ENCODE measurements at places on chromosomes 5 and 9.

DNA sequence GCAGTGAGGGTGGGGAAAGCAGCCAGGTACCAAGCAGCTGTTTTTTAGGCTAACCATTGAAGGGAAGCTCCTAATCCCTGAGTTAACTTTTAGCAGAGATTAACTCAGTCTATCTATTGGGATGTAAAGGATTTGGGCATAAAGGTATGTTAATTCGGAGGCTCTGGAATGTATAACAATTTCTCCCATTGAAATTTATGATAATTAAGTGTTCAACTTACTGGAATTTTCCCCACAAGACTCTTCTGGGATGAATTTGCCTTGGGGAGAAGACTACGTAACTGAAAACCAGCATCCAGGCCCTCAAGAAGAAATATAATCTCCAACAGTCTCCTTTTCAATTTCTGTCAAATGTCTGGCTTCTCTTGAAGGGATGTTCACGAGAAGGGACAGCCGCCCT lies 23.6 kb downstream of the ZFP62 start:
- DNase-seq, result no peak
- H3K4me1 ChIP-seq, result peaks cover 23% of the 10 kb centered on the region
- H3K36me3 ChIP-seq, result peaks cover 18% of the 10 kb centered on the region
- H3K27ac ChIP-seq, result no peak overlapping the region

DNA sequence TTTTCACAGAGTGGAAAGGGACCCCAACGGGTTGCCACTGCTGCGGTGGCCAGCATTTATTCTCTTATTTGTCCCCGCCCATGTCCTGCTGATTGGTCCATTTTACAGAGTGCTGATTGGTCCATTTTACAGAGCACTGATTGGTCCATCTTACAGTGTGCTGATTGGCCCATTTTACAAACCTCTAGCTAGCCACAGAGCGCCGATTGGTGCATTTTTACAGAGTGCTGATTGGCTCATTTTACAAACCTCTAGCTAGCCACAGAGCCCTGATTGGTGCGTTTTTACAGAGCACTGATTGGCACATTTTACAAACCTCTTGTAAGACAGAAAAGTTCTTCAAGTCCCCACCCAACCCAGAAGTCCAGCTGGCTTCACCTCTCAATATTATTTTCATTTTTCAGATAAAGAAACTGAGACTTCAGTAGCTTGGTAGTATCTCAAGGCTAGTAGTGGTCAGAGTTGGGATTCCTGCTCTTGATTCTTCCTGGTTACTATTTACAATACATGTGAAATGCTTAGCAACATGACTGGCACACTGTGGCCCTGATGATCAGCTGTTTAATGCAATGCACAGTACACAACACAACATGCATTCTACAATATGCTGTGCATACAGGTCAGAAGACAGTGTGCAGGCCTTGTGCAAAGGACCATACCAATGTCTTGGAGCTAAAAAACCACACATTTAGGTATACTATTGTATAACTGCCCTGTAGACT lies 63.6 kb upstream of the BOD1 start:
- peaks cover 2% of the 10 kb centered on the region for H3K4me1 ChIP-seq
- no peak overlapping the region for H3K27ac ChIP-seq
- no peak for DNase-seq

- H3K4me3 ChIP-seq, result no peak overlapping the region
- no peaks in the 10 kb centered on the region for H3K4me1 ChIP-seq
- peaks cover 2% of the 10 kb centered on the region for H3K36me3 ChIP-seq
- no peak for DNase-seq
- H3K27ac ChIP-seq, result no peak overlapping the region
These were observed 106.3 kb downstream of the TENT4A start for GRCh38 chr5:6819521-6819920.

- no peaks in the 10 kb centered on the region for H3K36me3 ChIP-seq
- H3K27ac ChIP-seq, result no peak overlapping the region
- no peak overlapping the region for H3K4me3 ChIP-seq
- no peaks in the 10 kb centered on the region for H3K4me1 ChIP-seq
- no peak for DNase-seq
- H3K27me3 ChIP-seq, result no peaks in the 10 kb centered on the region
These were observed 780.5 kb upstream of the CDH9 start for GRCh38 chr5:27818888-27819287.

GRCh38 chr5:154415114-154415513 lies 30.7 kb upstream of the SAP30L start:
- peaks cover 20% of the 10 kb centered on the region for H3K36me3 ChIP-seq
- DNase-seq, result no peak
- no peaks in the 10 kb centered on the region for H3K4me1 ChIP-seq
- H3K27ac ChIP-seq, result no peak overlapping the region

GRCh38 chr9:69829484-69829883 lies 8.9 kb downstream of the CFAP95 start:
- H3K4me3 ChIP-seq, result no peak overlapping the region
- H3K27me3 ChIP-seq, result no peaks in the 10 kb centered on the region

DNA sequence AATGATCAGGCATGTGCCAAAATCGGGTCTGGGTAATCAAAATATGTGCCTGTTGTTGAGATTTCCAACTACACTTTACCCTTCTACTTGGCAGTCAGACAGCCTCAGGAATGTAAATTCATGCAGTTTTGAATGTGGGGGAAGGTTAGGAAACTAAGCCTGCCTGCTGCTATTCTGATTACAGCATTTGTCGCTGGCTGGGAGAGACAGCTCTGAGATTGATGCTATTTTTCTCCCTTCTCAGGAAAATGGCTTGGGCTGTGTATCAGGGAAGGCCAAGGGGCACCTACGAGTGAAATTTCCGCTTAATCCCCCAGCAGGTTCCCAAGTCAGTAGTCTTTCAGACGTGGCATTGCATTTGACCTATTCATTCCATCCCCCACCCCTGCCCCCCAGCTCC lies 3.6 kb upstream of the RGS7BP start:
- H3K4me1 ChIP-seq, result peaks cover 6% of the 10 kb centered on the region
- H3K27me3 ChIP-seq, result peaks cover 32% of the 10 kb centered on the region
- H3K4me3 ChIP-seq, result no peak overlapping the region

- H3K27ac ChIP-seq, result no peak overlapping the region
- no peak overlapping the region for H3K4me3 ChIP-seq
- no peaks in the 10 kb centered on the region for H3K36me3 ChIP-seq
- peaks cover 18% of the 10 kb centered on the region for H3K27me3 ChIP-seq
- DNase-seq, result peak; percentile 54
- peaks cover 10% of the 10 kb centered on the region for H3K4me1 ChIP-seq
These were observed 133.0 kb downstream of the ZDHHC21 start for GRCh38 chr9:14560194-14560593.

DNA sequence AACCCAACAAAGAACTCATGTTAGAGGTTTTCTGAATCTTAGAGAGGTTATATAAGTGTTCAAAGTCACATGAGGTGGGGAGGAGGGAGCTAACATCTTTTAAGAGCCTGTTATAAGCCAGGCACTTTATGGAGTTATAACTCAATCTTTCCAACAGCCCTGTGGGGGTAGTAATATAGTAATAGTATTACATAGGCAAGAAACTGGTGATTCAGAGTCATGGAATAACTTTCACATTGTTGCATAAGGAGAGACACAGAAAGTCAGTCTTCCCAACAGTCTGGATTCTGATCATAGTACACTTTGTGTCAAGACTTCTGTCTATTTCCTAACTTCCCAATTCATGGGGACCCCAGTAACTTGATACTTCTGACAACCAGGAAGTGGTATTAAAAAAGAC lies 89.2 kb downstream of the ACER2 start:
- no peak overlapping the region for H3K27ac ChIP-seq
- H3K27me3 ChIP-seq, result peaks cover 6% of the 10 kb centered on the region
- DNase-seq, result no peak
- no peak overlapping the region for H3K4me3 ChIP-seq
- peaks cover 10% of the 10 kb centered on the region for H3K4me1 ChIP-seq

DNA sequence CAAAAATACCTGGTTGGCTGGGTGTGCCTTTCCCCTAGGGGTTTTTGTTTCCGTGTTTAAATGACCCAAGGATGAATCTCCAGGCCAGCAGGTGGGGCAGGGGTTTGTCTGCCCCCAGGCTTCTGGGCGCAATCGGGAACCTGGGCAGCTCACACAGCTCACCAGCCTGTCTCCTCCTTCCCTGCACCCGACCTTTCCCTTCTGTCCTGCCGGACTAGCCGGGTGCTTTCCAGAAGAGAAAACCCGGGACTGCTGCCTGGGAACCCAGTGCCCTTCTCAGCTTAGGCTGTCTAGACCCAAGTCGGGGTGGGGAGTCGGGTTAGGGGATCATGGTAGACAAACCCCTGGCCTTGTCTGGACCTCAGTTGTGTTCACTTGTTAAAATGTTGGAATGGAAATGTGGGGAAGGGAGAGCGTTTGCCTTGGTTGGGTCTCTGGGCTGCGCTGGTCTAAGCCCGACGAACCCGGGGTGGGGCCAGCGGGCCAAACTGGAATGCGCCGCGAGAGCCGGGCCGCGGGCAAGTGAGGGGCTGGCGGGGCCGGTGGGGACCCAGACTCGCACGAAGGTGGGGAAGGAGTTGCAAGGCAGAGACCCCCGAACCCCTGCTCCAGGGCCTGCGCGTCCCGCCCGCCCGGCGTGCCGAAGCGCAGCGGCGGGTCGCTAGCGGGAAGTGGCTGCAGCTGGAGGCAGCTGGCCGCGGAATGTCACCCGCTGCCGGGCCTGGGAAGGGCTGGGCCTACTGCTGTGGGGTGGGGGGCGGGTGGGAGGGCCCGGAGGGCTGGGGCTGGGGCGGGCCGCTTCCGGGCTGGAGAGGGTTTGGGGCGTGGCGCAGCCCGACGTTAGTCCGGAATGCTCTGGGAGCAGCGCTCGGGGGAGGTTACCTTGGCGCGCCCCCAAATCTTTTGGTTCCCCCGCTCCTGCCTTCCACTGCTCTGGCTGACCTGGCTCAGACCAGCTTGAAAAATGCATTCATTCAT lies 84.6 kb downstream of the DAB2IP start:
- H3K4me3 ChIP-seq, result peak overlapping the region; percentile 1
- H3K27ac ChIP-seq, result no peak overlapping the region
- H3K27me3 ChIP-seq, result peaks cover 21% of the 10 kb centered on the region
- H3K36me3 ChIP-seq, result no peaks in the 10 kb centered on the region

DNA sequence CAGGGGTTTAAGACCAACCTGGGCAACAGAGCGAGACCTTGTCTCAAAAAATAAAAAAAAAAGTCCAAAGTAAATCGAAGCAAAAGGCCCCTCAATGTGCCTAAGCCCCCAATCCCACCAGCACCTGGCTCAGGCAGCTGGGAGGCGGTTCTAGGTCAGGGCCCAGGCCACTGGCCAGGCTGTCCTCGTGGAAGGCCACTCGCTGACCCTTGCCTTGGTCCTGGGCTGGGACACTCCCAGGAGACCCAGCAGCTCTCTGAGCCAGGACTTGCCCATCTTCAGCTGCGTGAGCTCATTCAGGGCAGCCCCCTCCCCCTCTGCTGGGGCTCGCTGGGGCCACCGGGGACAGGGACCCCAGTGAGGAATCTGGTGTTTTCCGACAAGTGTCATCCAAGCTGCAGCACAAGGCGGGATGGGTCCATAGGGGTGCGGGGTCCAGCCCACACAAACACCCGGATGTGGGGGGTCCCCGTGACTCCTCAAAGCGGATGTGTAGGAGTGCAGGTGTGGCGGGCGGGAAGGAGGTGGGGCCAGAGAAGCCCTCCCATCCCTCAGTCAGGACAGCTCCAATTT lies 4.0 kb downstream of the AGPAT2 start:
- no peaks in the 10 kb centered on the region for H3K4me1 ChIP-seq
- no peak overlapping the region for H3K4me3 ChIP-seq
- no peaks in the 10 kb centered on the region for H3K27me3 ChIP-seq
- no peak for DNase-seq
- H3K36me3 ChIP-seq, result no peaks in the 10 kb centered on the region

DNA sequence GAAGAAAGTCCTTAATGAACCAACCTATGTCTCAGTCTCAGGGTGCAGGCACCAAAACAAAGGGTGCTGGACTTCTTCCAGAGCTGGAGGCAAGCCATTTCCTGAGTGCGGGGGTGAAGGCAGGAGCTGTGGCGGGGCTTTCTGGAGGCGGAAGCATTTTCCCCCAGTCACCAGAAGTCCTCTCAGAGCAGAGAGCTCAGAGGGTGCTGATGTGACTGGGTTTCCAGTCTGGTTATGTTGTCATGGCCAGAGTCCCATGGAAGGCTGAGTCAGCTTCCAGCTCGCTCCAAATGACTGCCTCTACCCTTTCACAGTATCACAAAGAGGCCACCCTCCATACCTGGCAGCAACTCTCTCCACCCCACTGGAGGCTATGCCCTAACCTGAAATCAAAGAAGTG lies 86.0 kb downstream of the TRPC7 start:
- peak; percentile 10 for DNase-seq
- no peak overlapping the region for H3K27ac ChIP-seq
- H3K4me3 ChIP-seq, result no peak overlapping the region
- no peaks in the 10 kb centered on the region for H3K36me3 ChIP-seq
- H3K27me3 ChIP-seq, result peaks cover 8% of the 10 kb centered on the region

Measured in activated CD4-positive, alpha-beta T cell treated with anti-CD3 and anti-CD28 coated beads for 36 hours (primary cell).